ENCODE measurements at places on chromosomes 3 and 15. TPM values are rescaled to one million over a fixed set of nuclear protein-coding genes. Genes with fewer than 3 reads are reported as not detected.
A peak's percentile ranks its signal among the peaks of the same experiment; 100 is the strongest.

TMC3 gene
- total RNA-seq: not detected

GRCh38 chr3:98501863-98502576 is 4.5 kb downstream of the OR5K2 start:
- no peak for DNase-seq

PRTG gene
- total RNA-seq: 3.5 TPM

GRCh38 chr3:185976100-185976499 is 38.3 kb upstream of the TRA2B start:
- no peak for DNase-seq

GRCh38 chr15:83846847-83847246 is 192.9 kb downstream of the ADAMTSL3 start:
- DNase-seq: peak; percentile 81

- DNase-seq: no peak
Observed at GRCh38 chr3:140233702-140234101, 298.7 kb downstream of the CLSTN2 start.

- peak; percentile 81 for DNase-seq
Observed at GRCh38 chr15:100879464-100880138, at the start of gene ALDH1A3. Gene ALDH1A3, plus strand, starts transcription at chr15:100879831. Its CDS starts 77 bp downstream, at chr15:100879908.

DNA sequence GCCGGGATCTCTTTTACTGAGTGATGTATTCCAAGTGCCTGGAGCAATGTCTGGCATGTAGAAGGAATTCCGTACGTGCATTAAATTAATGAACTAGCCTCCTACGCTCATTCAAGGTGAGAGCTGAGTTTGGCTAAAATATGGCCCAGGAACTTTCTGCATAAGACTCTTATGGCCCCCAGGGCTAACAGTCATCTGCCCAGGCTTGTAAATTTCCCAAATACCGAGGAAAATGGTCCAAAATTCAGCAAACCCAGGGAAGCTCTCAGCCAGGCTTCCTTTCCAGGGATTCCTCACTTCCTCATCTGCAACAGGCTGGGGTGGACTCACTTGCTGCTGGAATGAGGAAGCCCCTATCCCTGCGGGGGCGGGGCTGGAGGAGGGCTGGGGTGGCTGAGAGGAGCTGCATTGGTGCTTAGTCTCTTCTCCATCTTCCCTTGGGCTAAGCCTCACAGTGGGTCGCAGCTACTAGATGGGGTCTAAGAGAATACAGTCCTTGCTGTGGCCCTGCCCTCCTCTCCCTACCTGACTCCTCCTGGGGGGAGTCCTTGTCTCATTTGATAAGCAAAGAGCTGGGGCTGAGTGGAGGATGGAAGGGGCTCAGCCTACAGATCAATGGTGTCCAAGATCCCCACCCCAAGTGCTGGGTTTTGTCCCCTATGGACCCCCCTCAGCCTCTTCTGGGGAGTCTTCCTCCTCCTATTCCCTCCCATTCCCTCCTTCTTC is 28.5 kb upstream of the APOD start:
- no peak for DNase-seq

LEKR1 gene
- total RNA-seq: 1.3 TPM

GRCh38 chr3:150023239-150023636 is 52.5 kb upstream of the PFN2 start:
- DNase-seq: no peak

HYAL1 gene
- 0.42 TPM for total RNA-seq

DNA sequence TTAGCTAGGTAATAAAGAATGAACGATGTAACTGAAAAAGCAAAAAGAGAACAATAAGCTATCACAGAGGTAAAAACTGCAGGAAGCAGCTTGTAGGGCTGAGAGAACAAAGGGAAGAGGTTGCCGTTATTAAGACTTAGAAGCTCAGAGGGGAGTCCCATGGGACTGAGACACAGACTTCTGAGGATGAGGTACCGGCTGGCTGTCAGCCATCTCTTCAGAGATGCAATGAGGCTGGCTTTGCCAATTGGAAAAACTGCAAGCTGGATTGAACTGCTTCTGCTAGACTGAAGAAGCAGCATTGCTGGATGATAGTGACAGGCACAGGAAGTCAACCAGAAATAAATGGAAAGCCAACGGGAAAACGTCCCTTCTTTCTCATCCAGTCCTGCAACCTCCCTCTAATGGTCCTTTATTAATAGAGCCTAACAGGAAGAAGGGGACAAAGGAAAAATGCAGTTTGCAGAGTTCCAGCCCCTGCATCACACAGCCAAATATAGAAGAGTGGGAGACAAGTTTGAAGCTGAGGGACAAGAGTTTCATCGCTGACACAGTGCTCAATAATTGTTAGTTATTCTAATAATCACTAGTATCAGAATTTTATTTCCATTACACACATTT is 21.1 kb upstream of the KLHL6 start:
- no peak for DNase-seq

- DNase-seq: no peak
Observed at GRCh38 chr15:25789616-25789999, 73.5 kb downstream of the ATP10A start.

DNA sequence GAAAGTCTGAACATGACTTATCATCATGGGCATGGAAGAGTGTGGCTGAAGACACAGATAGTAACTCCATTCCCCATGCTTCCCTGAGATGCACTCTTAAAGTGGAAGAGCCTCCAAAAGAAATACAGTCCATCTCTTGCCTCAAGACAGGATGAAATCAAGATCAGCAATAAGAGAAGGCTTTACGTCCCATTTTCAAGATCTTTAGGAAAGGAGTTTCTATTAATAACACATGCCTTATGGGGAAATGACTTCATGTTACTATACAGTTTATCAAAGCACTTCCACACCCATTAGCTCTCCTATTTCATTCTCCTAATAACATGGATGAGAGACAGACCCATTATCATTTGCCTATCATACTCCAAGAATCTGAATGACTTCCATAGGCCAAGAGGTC is 6.1 kb upstream of the KBTBD12 start:
- no peak for DNase-seq
